ENCODE measurements at places on chromosomes 16 and 17.

DNA sequence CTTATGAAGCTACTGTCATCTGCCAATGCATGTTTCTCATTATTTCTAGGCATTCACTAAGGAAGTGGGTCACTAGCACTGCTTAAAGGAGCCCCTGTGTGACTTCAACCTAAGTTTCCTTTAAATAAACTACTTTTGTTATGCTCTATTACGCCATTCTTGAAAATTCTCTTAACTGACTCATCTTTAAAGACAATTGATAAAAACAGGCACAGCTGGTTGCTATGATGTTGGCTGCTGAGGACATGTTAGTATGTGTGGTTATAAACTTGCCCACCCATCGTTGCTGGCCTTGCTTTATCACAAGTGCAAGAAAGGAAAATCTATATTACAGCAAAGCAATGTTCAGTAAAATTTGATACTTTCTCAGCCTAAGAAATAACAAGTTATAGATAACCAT lies 75.8 kb upstream of the CNTNAP4 start:
- no peak for DNase-seq

GRCh38 chr17:2040942-2041560 lies 771 bp upstream of the OVCA2 start:
- no peak for DNase-seq

DNA sequence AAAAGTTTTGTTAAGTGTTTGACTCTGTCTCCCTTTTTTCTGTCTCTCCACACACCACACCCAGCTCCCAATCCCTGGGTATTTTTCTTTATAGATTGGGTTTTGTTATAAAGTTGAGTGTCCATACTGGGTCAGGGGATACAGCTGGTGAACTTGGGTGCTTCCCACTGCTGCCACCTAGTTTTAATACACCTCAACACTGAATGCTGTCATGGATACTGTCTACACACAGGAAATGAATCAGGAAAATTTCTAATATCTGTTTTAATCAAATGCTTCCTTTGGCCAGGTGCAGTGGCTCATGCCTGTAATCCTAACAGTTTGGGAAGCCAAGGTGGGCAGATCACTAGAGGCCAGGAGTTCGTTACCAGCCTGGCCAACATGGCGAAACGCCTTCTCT lies 5.3 kb upstream of the TAOK1 start:
- DNase-seq: no peak

- DNase-seq: peak; percentile 69
Measured at GRCh38 chr17:77423589-77424451, 283.1 kb downstream of the SEC14L1 start.

DNA sequence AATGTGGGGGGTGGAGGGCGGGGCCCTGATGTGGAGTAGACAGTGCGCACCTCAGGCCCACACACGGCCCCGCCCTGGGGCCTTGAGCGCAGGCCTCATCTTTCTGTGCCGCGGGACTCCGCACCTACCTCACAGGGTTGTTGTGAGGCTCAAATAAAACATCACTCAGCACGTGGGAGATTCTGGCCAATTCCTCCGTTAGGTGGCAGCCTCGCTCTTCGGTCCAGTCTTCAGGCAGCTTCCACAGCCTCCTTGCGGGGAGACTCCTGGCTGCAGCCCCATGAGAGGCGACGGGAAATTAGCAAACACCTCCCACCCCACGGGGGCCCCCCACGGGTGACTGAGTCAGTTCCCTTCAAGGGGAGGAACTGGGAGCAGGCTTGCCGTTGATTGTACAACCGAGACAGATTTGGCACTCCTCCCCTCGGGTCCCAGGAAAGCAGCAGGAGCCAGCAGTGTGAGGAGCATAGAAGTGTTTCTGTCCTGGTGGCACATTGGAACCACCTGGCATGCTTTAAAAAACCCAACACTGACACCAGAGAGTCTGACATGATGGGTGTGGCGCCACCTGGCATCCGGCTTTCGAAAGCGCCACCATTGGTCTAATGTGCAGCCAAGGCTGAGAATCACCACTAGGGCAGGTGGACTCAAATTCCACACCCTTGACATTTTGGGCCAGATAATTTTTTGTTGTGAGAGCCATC lies 7.6 kb downstream of the MRM1 start:
- DNase-seq: no peak

- no peak for DNase-seq
Measured at GRCh38 chr17:72569148-72569946, 448.5 kb downstream of the SOX9 start.

Measured in hypothalamus (tissue), 51 donors.